ENCODE measurements at places on chromosomes 4 and X.

DNA sequence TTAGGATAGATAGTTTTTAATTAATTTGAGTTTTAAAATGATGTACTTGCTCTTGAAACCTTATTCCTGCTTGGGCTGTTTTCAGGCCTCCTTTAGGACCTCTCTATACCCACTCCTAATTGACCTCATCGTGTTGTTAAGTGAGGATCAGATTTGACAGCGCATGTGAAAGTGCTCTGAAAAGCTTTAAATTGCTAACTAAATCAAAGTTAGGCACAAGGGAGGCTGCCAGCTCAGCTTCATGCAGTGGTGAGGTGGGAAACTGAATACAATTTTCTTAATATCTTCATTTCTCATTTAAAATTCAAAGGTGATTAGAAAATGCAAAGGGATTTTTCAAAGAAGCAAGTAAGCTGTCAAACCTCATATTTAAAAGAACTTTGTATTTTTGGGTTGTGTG is 20.0 kb downstream of the FHDC1 start:
- no peak for DNase-seq
- H3K4me3 ChIP-seq, result no peak overlapping the region
- H3K27me3 ChIP-seq, result no peaks in the 10 kb centered on the region
- H3K27ac ChIP-seq, result no peak overlapping the region
- no peaks in the 10 kb centered on the region for H3K4me1 ChIP-seq
- no peaks in the 10 kb centered on the region for H3K36me3 ChIP-seq

GRCh38 chr4:56764775-56765174 is 56.7 kb downstream of the SPINK2 start:
- no peaks in the 10 kb centered on the region for H3K36me3 ChIP-seq
- H3K27me3 ChIP-seq, result no peaks in the 10 kb centered on the region
- H3K4me3 ChIP-seq, result no peak overlapping the region

DNA sequence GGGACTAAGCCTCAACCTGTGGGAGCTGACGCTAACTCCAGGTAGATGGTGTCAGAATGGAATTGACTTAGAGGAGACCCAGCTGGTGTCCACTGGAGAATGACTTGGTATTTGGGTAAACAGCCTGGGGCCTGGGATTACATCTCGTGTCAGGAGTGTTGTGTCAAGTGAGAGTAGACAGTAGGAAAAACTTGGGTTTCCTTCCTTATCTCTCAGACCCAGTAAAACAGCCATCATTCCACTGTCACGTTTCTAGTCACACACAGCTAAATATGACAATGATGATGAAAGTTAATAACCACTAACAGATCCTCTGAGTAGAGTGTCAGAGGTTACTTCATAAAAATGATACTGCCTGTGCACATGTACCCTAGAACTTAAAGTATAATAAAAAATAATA is 13.8 kb downstream of the ZNF674 start:
- no peaks in the 10 kb centered on the region for H3K36me3 ChIP-seq
- H3K4me3 ChIP-seq, result no peak overlapping the region
- no peaks in the 10 kb centered on the region for H3K27me3 ChIP-seq
- no peak for DNase-seq
- no peak overlapping the region for H3K27ac ChIP-seq
- no peaks in the 10 kb centered on the region for H3K4me1 ChIP-seq

DNA sequence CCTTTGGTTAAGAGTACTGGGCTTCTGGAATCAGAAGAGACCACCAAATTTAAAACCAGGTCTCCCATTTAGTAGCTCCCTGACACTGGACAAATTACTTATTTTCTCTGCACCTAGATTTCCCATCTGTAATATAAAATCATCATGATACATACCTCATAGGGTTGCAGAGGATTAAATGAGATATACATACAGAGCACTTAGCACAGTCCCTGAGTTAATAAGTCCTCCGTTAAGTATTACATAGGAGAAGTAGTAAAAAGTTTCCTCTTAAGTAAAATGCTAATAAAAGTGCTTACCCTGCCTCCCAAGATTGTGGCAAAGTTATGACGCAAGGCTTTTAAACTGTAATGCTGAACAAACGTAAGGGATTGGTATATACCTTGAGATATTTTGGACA is 539 bp upstream of the CHIC1 start:
- no peaks in the 10 kb centered on the region for H3K27me3 ChIP-seq
- peak overlapping the region; percentile 74 for H3K4me3 ChIP-seq
- H3K4me1 ChIP-seq, result peaks cover 6% of the 10 kb centered on the region
- no peak for DNase-seq

DNA sequence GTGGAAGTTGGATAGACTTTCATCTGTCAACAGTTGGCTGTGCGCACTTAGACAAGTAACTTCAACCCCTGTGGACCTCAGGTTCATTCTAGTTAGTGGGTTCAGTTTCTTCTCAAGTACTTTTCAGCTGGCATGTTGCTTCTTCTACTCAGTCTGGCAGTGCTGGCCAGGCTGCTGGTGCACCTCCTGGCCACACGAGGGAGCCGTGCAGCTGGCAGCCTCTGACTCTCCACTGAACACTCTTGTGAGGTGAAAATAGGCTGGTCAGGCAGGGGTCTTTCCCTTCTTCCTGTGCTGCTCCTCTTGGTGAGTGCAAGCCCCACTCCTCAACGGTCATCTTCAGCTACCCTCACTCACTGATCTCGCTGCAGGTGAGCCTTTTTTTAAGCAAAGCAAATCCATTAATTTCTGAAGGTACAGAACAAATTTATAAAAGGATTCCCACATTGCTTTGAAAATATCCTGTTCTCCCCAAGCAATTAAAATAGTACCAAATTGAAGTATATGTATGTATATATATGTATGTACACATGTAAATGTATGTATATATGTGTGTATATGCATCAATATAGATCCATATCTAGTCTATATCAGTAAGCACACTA is 30.6 kb downstream of the LONRF3 start:
- no peaks in the 10 kb centered on the region for H3K4me1 ChIP-seq
- H3K27me3 ChIP-seq, result no peaks in the 10 kb centered on the region
- no peak overlapping the region for H3K27ac ChIP-seq
- no peak overlapping the region for H3K4me3 ChIP-seq
- peak; percentile 24 for DNase-seq

GRCh38 chrX:150202641-150203247 is 160.4 kb upstream of the MAMLD1 start:
- no peaks in the 10 kb centered on the region for H3K4me1 ChIP-seq
- H3K27me3 ChIP-seq, result no peaks in the 10 kb centered on the region
- no peaks in the 10 kb centered on the region for H3K36me3 ChIP-seq
- H3K27ac ChIP-seq, result no peak overlapping the region

DNA sequence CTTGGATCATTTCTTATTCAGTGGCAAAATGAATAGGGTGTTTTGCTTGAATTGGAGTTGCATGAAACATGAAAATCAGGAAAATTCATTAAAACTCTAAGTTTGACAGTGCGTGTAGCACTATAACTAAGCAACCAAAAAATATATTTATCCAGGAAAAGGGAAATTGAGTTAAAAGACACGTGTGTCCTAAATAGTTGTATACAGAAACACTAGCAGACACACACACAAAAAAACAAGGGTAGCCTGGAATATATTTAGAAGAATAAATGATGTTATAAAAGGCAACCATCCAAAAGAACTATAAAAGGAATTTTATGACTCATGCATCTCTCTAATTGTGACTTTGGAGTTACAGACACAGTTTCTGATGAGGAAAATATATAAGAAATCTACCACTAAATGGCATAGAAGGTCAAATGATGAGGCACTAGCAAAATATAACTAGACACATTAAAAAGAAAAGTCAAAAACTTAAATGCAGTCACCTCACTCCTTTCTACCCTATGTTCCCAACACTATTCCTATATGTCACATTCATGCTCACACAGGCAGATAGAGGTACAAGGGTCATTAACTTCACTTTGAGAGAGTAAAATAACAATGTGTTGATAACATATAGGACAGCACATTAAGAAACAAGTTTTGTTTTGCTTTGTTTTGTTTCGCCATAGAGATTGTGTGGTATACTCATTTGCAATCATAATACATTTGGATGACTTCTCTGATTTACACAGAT is 793.6 kb upstream of the INTU start:
- no peak overlapping the region for H3K27ac ChIP-seq
- no peaks in the 10 kb centered on the region for H3K4me1 ChIP-seq
- DNase-seq, result no peak
- no peak overlapping the region for H3K4me3 ChIP-seq
- no peaks in the 10 kb centered on the region for H3K27me3 ChIP-seq

- H3K27me3 ChIP-seq, result no peaks in the 10 kb centered on the region
- H3K27ac ChIP-seq, result no peak overlapping the region
- peaks cover 16% of the 10 kb centered on the region for H3K36me3 ChIP-seq
- H3K4me3 ChIP-seq, result peak overlapping the region; percentile 88
These were observed 821 bp upstream of the TMEM128 start for GRCh38 chr4:4248885-4249203.

GRCh38 chr4:30847958-30848357 is 127.8 kb downstream of the PCDH7 start:
- no peaks in the 10 kb centered on the region for H3K4me1 ChIP-seq
- H3K36me3 ChIP-seq, result no peaks in the 10 kb centered on the region
- no peak overlapping the region for H3K27ac ChIP-seq
- H3K27me3 ChIP-seq, result no peaks in the 10 kb centered on the region

GRCh38 chr4:162010362-162010761 is 153.4 kb downstream of the FSTL5 start:
- H3K27ac ChIP-seq, result no peak overlapping the region
- no peaks in the 10 kb centered on the region for H3K27me3 ChIP-seq
- DNase-seq, result no peak
- no peak overlapping the region for H3K4me3 ChIP-seq

GRCh38 chr4:122899682-122900081 is 22.7 kb downstream of the NUDT6 start:
- no peaks in the 10 kb centered on the region for H3K4me1 ChIP-seq
- no peak for DNase-seq
- no peak overlapping the region for H3K4me3 ChIP-seq
- no peak overlapping the region for H3K27ac ChIP-seq

DNA sequence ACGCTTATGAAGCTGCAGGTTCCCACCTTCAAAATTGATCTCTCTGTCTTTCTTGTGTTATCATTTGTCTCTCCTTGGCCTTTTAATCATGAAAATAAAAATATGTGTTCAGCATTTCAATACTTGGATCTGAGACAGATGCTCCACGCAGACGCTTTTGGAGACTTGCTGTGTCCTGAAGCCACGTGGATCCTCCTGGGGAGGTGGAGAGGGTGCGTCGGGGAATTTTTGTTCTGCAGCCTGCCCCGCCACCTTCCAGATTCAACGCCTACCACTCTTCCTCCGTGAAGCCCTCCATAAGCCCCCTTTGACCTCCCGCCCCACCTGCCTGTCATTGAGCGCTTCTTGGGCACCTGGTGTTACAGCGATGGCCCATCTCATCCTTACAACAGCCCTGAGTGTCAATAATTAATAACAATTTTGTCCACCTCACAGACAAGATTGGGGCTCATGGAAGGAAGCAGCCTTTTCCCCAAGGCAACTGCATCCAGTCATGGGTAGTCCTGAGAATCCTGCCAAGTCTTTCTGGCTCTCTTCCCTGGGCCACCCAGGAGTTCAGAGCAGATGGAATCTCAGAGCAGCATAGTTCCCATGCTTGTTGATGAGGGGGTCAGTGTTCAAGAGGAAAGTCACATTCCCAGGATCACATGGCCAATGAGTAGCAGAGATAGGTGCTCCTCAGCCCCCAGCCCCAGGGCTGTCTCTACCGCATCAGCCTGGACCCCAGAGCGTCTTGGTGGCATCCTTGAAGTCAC is 172.6 kb upstream of the PSAPL1 start:
- DNase-seq, result no peak
- no peaks in the 10 kb centered on the region for H3K27me3 ChIP-seq
- no peak overlapping the region for H3K27ac ChIP-seq
- no peaks in the 10 kb centered on the region for H3K36me3 ChIP-seq
- no peaks in the 10 kb centered on the region for H3K4me1 ChIP-seq

GRCh38 chr4:1172228-1172851 is at the start of gene SPON2:
Gene SPON2, minus strand, starts transcription at chr4:1172583.
- no peaks in the 10 kb centered on the region for H3K36me3 ChIP-seq
- H3K27me3 ChIP-seq, result peaks cover 31% of the 10 kb centered on the region
- no peak within 1 kb of the TSS for H3K27ac ChIP-seq
- H3K4me1 ChIP-seq, result peaks cover 40% of the 10 kb centered on the region
- H3K4me3 ChIP-seq, result peak within 1 kb of the TSS; percentile 47

GRCh38 chr4:139689093-139689722 is 23.6 kb downstream of the MGST2 start:
- H3K27me3 ChIP-seq, result no peaks in the 10 kb centered on the region
- DNase-seq, result no peak
- no peaks in the 10 kb centered on the region for H3K4me1 ChIP-seq
- no peak overlapping the region for H3K27ac ChIP-seq

- H3K4me3 ChIP-seq, result no peak overlapping the region
- H3K27ac ChIP-seq, result no peak overlapping the region
- DNase-seq, result no peak
- no peaks in the 10 kb centered on the region for H3K4me1 ChIP-seq
- H3K27me3 ChIP-seq, result peaks cover 8% of the 10 kb centered on the region
- no peaks in the 10 kb centered on the region for H3K36me3 ChIP-seq
These were observed 103.1 kb upstream of the LSM6 start for GRCh38 chr4:146072376-146072775.

- H3K4me3 ChIP-seq, result no peak overlapping the region
- no peak for DNase-seq
- H3K36me3 ChIP-seq, result no peaks in the 10 kb centered on the region
- no peaks in the 10 kb centered on the region for H3K27me3 ChIP-seq
- H3K27ac ChIP-seq, result no peak overlapping the region
These were observed 55.1 kb upstream of the F9 start for GRCh38 chrX:139475432-139475831.

GRCh38 chr4:183729430-183730328 is 70.6 kb downstream of the TRAPPC11 start:
- DNase-seq, result no peak
- H3K27ac ChIP-seq, result no peak overlapping the region
- H3K36me3 ChIP-seq, result no peaks in the 10 kb centered on the region
- no peaks in the 10 kb centered on the region for H3K4me1 ChIP-seq

Measured in CD4-positive, alpha-beta T cell (primary cell).